ENCODE measurements at places on chromosomes 7 and 10. TPM values are rescaled to one million over a fixed set of nuclear protein-coding genes. Genes with fewer than 3 reads are reported as not detected.

Gene SKIDA1
- total RNA-seq: 0.73 TPM

Gene NODAL
- total RNA-seq: not detected

Gene ANKRD26
- total RNA-seq: 12.7 TPM

Gene DDC
- not detected for total RNA-seq

Gene ADCK2
- total RNA-seq: 25.7 TPM

Gene NUTM2A
- total RNA-seq: 0.20 TPM

Gene OLAH
- under 0.01 TPM for total RNA-seq

Gene HGF
- 345 TPM for total RNA-seq

Gene CALML5
- total RNA-seq: not detected

Gene GPC2
- total RNA-seq: 0.73 TPM

Gene FANK1
- total RNA-seq: 0.20 TPM

Gene SUFU
- 2.2 TPM for total RNA-seq

Gene TMEM120A
- total RNA-seq: 26.0 TPM

Gene SHH
- total RNA-seq: not detected

Gene SPDYE3
- total RNA-seq: not detected

Gene GLI3
- total RNA-seq: 11.5 TPM

Gene CAV1
- 1,206 TPM for total RNA-seq

Gene WASHC2A
- 37.1 TPM for total RNA-seq

Gene CPSF4
- total RNA-seq: 46.7 TPM

Gene TFPI2
- total RNA-seq: 369 TPM

Gene CDNF
- total RNA-seq: 0.37 TPM

Gene CRHR2
- not detected for total RNA-seq

Gene ZNF33B
- total RNA-seq: 2.2 TPM

Gene KIAA1217
- total RNA-seq: 7.3 TPM

Gene CLEC2L
- total RNA-seq: not detected

Gene EPHB6
- 3.1 TPM for total RNA-seq

Gene SUN3
- total RNA-seq: not detected

Gene TLX1
- not detected for total RNA-seq

Gene C7orf33
- total RNA-seq: not detected

Gene CTAGE4
- not detected for total RNA-seq

Gene BHLHA15
- total RNA-seq: 0.39 TPM

Gene NPC1L1
- not detected for total RNA-seq
